ENCODE measurements at places on chromosomes 5 and 9. TPM values are rescaled to one million over a fixed set of nuclear protein-coding genes. Genes with fewer than 3 reads are reported as not detected.

The PCDHGA9 gene
- 14.3 TPM for total RNA-seq

The C9orf72 gene
- total RNA-seq, result 61.8 TPM

The GRPEL2 gene
- 54.7 TPM for total RNA-seq

The ANKRD55 gene
- 7.4 TPM for total RNA-seq

The TMEM174 gene
- not detected for total RNA-seq

The KLF4 gene
- total RNA-seq, result 4.8 TPM

The RANBP3L gene
- 15.5 TPM for total RNA-seq

The CD14 gene
- total RNA-seq, result 12.9 TPM

The AK1 gene
- total RNA-seq, result 68.7 TPM

The GAS1 gene
- 9.9 TPM for total RNA-seq

The LIX1 gene
- total RNA-seq, result 30.0 TPM

The ANKDD1B gene
- 1.6 TPM for total RNA-seq

The NOL6 gene
- total RNA-seq, result 14.5 TPM

The TIGD6 gene
- total RNA-seq, result 4.6 TPM

The IRX1 gene
- 12.7 TPM for total RNA-seq

The SH3RF2 gene
- 1.2 TPM for total RNA-seq

The MYMK gene
- total RNA-seq, result not detected

The RASEF gene
- total RNA-seq, result 1.4 TPM

The NMUR2 gene
- total RNA-seq, result not detected

The EGFLAM gene
- 5.8 TPM for total RNA-seq

The SPATA31D4 gene
- not detected for total RNA-seq

The CBY3 gene
- 0.46 TPM for total RNA-seq

The NACC2 gene
- total RNA-seq, result 18.0 TPM

The ANKRD31 gene
- 1.2 TPM for total RNA-seq

The TAF11L5 gene
- total RNA-seq, result not detected

The NPR3 gene
- 6.2 TPM for total RNA-seq

The ADAMTS13 gene
- 3.5 TPM for total RNA-seq

The PCDHGA11 gene
- 18.9 TPM for total RNA-seq

The PITX1 gene
- total RNA-seq, result not detected

The LHX3 gene
- total RNA-seq, result not detected

The TEX48 gene
- not detected for total RNA-seq

The PCDHGA12 gene
- 7.4 TPM for total RNA-seq

The PURA gene
- total RNA-seq, result 19.8 TPM

The DRD1 gene
- 27.0 TPM for total RNA-seq

The C9orf153 gene
- total RNA-seq, result 0.46 TPM

The DNAH5 gene
- total RNA-seq, result 4.2 TPM

The SMIM32 gene
- total RNA-seq, result 1.4 TPM

The CCDC183 gene
- total RNA-seq, result 2.5 TPM

The PCDHA1 gene
- 13.8 TPM for total RNA-seq

The LCN12 gene
- total RNA-seq, result 0.46 TPM

The IFNK gene
- not detected for total RNA-seq

The C9orf152 gene
- not detected for total RNA-seq

The MSX2 gene
- 0.69 TPM for total RNA-seq

The ENG gene
- 1.8 TPM for total RNA-seq

The KIF2A gene
- 254 TPM for total RNA-seq

The GFI1B gene
- 0.23 TPM for total RNA-seq

The DNAJB5 gene
- total RNA-seq, result 35.1 TPM

The CCDC180 gene
- 16.1 TPM for total RNA-seq

The TLX3 gene
- total RNA-seq, result not detected

The SLC1A1 gene
- 49.6 TPM for total RNA-seq

The CAMK2A gene
- 59.7 TPM for total RNA-seq

The SPZ1 gene
- total RNA-seq, result not detected

Measured in diencephalon (tissue), 1 donor.